ENCODE measurements at places on chromosomes 4 and X.

GRCh38 chr4:119604266-119604665 is 24.3 kb downstream of the PDE5A start:
- DNase-seq = no peak

GRCh38 chrX:18598413-18598812 is 73.5 kb downstream of the RS1 start:
- DNase-seq = no peak

DNA sequence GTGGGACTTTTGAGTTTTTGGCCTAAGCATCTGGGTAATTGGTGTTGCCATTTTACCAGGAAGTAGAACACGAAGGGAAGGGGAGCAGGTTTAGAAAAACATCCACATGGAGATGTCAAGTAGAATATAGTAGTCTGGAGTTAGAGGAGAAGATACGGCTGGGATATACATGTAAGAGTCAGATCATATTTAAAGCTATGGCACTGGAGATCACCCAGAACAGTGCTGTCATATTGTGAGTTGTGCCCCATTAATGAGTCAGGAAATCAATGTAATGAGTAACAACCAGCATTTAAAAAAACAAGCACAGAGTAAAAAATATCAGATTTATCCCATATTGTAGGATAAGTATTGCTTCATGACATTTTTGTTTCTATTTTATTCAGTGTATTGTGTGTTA is 4.2 kb downstream of the GSTCD start:
- DNase-seq = no peak

GRCh38 chrX:133722756-133723155 is 262.6 kb downstream of the GPC3 start:
- DNase-seq = no peak

GRCh38 chr4:173317004-173317403 is 17.2 kb downstream of the HMGB2 start:
- DNase-seq = no peak
